Lower leg skin (tissue), 4 donors: ENCODE measurements at places on chromosomes 6 and 20. TPM values are rescaled to one million over a fixed set of nuclear protein-coding genes. Genes with fewer than 3 reads are reported as not detected.

Gene GRM1
- total RNA-seq: 0.10 TPM

Gene FKBP1C
- 0.16 TPM for total RNA-seq

Gene RAB32
- 12.3 TPM for total RNA-seq

Gene GCNT2
- total RNA-seq: 5.6 TPM

Gene BMP6
- 8.4 TPM for total RNA-seq

Gene TSPO2
- not detected for total RNA-seq

Gene FBXO9
- total RNA-seq: 45.0 TPM

Gene MTFR2
- total RNA-seq: not detected

Gene TP53RK
- total RNA-seq: 25.1 TPM

Gene CLDN20
- 0.34 TPM for total RNA-seq

Gene CASS4
- total RNA-seq: 1.8 TPM

Gene MEI4
- not detected for total RNA-seq

Gene LBP
- not detected for total RNA-seq

Gene KIF25
- not detected for total RNA-seq
